H7 (cell line): ENCODE measurements at places on chromosomes 1 and 21.

DNA sequence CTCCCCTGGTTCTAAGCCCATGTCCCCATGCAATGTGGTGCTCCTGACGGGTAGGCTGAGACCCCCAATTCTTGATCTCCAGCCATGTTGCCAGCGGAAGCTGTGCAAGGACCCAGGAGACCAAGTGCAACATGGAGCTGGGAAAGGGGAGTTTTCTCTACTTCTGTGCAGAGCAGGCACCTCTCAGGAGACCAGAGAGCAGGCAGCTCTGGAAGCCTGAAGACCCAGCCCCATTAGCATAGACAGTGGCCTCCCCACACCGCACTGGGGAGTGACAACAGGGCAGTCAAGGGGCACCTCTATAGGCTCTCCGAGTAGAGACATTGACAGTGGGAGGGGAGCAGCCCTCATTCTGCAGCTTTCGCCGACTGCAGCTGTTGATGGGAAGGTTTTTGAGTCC is 410.2 kb downstream of the MATN1 start:
- DNase-seq = no peak

DNA sequence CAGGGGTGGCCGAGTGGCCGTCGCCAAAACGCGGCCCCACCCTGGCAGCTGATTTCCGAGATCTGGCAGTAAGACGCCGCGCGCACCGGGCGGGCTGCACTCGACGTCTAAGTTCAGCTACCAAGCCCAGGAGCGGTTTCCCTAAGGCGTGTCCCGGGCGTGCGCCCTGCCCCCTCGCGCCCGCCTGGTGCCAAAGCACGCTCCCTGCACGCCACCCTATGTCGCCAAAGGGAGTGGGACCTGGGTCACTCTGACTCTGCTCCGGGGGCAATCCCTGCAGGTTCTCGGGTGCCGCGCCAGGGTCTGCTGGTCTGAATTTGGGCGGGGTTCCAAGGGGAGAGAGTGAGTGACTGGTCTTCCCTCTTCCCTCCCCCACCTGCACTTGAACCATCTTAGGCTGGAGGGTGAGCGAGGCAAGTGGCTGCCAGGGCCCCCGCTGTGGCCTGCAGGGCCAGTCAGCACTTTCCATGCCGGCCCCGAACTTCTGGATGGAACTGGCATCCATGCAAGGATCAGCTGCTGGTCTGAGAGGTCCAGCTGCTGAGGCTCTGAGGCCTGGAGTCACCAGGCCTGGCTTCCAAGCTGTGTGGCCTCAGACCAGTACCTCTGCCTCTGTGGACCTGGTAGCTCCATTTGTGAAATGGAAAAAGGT is at the start of gene LRRC38:
Gene LRRC38, minus strand, starts transcription at position 109 of the 652 bp plus-strand sequence. CDS start 410 bp downstream, outside the sequence.
- DNase-seq = peak; percentile 80

DNA sequence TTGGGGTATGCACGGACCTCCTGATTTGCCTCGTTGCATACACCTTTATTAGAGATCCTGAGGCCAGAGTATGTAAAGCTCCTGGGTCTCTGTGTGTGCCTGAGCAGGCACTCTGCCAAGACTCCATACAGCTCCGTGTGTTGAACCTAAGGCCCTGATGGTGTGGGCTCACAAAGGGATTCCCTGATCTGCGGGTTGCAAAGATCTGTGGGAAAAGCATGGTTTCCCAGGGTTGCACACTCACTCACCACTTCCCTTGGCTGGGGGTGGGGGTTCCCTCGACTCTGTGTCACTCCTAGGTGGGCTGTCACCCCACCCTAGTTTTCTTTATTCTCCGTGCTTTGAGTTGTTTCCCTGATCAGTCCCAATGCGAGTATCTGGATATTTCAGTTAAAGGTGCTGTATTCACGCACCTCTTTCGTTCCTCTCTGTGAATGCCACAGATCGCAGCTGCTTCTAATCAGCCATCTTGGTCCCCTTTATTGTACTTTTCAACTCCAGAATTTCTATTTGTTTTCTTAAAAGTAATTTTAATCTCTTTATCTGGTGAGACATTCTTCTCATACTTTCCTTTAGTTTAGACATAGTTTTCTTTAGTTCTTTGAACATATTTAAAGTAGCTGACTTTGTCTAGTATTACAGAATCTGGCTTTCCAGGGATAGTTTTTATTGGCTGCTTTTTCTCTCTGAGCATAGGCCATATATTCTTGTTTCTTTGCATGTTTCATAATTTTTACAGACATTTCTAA is 39.0 kb upstream of the F3 start:
- no peak for DNase-seq

- no peak for DNase-seq
These were observed 6.4 kb upstream of the KRTAP10-3 start for GRCh38 chr21:44564886-44565598.

- DNase-seq = no peak
These were observed 1712.5 kb downstream of the NCAM2 start for GRCh38 chr21:22710721-22711120.

DNA sequence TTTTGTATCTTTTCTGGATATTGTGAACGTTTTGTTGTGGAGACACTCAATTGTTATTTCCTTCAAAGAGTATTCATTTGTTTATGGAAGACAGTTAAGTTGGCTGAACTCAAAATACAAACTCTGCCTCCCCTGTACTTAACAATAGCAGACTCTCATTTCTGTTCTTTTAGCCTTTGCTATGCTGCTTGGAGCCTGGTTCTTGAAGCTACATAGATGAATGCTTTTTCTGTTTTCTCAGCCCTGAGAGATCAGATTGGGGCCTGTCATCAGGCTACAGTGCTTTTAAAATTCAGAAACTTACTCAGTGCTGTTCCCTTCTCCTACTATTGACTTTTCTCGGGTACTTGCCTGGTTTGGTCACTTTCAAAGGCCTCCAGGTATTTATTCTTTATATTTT is 215.7 kb upstream of the LYPLAL1 start:
- DNase-seq = no peak

- DNase-seq = no peak
These were observed 24.6 kb downstream of the ATF3 start for GRCh38 chr1:212633161-212633560.

DNA sequence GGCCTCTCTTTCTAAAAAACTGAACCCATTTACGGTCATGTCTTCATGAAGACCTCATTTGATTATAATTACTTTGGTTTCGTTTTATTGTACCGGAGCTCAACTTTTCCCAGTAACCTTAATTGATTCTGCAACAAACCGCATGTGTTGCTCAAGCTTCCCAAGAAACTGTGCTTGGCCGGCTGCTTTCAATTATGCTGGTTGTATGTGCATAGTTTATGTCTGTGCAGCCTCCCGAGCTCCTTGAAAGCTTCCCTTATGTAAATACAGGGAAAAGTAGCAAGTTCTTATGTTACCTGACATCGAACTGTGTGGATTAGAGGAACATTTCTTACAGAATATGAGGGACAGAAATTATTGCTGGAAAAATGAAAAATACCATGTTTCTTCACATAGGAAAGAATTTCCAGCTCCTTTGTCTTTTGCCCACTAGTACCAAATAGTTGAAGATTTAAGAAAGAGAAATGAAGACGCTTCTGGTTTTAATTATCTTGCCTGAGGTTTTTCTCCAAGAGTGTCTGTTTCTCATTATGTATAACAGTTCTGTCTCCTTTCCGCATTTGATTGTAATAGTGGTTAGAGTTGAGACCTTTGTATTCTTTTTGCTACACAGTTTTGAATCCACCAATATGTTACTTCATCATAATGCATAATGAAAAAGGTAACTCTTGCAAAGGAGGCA is 2.1 kb downstream of the VCAM1 start:
- no peak for DNase-seq

DNA sequence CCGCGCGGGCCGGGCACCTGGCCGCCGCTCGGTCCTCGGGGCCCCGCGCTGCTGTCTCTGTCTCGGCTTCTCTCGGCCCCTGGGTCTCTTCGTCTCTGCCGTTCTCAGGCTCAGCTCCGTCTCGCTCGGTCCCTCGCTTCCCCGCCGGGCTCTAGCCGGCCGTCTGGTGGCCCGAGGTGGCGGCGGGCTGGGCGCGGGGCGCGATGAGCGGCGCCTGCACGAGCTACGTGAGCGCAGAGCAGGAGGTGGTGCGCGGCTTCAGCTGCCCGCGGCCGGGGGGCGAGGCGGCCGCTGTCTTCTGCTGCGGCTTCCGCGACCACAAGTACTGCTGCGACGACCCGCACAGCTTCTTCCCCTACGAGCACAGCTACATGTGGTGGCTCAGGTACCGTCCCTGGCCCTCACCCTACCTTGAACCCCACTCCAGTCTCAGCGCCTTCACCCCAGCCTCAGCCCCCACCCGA is 355 bp downstream of the SHISAL2A start:
- no peak for DNase-seq

DNA sequence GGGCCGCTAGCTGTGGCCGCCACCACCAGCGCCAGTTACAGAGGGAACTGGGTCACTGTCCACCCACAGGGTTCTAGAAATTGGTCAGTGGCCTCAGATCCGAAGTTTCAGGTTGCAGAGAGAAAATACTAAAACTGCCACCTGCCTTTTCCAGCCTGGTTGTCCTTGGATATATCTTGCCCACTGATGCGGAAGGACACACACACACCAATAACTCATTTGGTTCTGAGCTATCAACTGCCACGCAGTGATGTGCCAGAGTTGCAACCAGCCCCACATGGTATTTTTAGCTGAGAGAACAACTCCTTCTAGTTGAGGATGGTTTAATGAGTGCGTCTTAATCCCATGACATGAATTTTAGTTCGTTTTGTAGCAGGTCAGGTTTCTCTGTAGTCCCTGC is 68.1 kb downstream of the SH3BGR start:
- no peak for DNase-seq

DNA sequence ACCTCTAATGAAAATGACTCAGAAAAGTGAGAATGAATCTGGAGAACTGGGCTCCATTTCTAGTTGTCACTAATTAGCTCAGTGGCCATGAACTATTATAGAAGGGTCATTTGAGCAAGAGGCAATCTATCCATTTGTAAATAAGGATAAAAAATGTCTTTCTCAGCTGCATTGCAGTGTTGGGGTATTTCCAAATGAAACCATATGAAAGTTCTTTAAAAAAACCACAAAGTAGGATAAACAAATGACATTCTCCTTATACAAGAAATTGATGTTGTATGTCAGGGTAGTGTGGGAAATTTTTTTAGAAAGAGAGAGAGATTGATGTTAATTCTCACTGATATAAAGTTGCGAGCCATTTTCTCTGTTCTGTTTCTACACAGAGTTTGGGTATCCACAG is 26.0 kb downstream of the FMO3 start:
- DNase-seq = no peak

- no peak for DNase-seq
These were observed 28.0 kb downstream of the IARS2 start for GRCh38 chr1:220121791-220122530.

GRCh38 chr1:77825131-77825709 is 45.8 kb downstream of the MIGA1 start:
- peak; percentile 13 for DNase-seq

GRCh38 chr1:29129916-29130315 is 6.2 kb upstream of the TMEM200B start:
- DNase-seq = no peak

- DNase-seq = no peak
These were observed 193.9 kb downstream of the OMA1 start for GRCh38 chr1:58352476-58353092.

GRCh38 chr1:224635356-224635755 is 19.2 kb downstream of the CNIH3 start:
- DNase-seq = no peak

DNA sequence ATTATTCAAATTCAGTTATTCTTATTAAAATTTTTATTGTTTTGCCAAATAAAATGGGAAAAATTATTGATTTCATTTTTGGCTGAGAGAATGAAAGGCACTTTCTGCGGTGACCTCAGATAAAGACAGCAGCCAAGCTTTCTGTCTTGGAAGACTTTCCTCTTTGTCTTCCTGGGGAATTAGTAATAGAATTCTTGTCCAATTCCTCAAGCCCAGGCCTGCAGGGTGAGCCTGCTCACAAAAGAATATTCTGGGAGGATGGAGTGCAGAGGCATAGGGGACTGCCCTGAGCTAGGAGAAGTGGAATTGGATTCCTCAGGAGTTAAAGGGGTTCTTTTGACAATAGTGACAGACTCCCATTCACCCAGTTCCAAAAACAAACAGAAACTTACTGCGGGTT is 614.5 kb upstream of the ADGRL2 start:
- no peak for DNase-seq

DNA sequence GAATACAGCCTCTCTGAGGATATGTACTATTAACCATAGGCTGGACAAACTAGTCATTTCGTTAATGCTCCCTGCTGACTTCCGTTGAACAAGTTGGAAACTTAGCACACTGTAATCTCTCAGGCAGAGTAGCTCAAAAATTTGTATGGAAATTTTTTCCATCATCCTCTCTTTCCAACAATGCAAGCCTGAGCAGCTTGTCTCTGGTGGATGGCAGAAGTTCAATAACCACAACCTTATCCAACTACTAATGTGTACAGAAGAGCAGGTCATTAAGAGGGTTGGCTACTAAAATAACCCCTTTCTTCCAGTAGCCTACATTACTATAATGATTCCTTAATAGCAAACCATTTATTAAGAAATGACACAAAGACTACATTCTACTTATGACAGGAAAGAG is 262.3 kb downstream of the NFIA start:
- DNase-seq = no peak

- peak; percentile 47 for DNase-seq
These were observed 12.6 kb upstream of the OR6N2 start for GRCh38 chr1:158793604-158794003.

DNA sequence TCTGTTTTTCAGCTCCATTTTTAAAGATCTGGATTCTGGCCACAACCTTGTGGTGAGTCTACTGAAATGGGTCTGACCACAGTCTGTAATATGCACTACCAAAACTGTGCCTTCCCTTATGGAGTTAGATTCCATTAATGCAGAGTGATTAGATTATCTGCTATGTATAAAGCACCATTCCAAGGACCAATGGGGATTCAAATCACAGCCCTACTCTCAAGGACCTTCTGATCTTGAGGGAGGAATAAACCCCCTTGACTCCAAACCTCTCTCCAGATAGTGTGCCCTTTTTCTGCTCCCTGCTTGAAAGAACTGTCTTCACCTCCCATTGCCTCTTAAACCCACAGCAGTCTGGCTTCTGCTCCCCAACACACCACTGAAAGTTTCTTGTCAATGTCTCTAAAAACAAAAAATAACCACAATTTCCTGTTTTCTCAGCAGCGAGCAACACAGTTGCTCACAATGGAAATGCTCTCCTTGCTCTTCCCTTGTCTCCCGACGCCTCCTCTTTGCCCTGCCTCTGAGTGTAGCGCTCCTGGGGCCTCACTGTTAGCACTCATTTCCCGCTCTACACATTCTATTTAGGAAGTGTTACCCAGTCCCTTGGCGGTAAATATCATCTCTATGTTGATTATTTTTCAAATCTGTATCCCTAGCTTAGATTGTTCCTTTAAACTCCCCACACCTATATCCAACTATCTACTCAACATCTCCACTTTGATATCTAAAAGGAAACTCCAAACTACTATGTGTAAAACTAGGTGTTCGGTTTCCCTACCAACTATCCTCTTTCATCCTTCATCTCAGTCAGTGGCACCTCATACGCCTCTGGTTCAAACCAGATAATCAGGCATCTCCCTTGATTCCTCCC is 13.6 kb downstream of the PCNX2 start:
- DNase-seq = no peak

- DNase-seq = no peak
These were observed 46.3 kb downstream of the XCL2 start for GRCh38 chr1:168497376-168497950.
